ENCODE measurements at places on chromosomes 12 and 14. TPM values are rescaled to one million over a fixed set of nuclear protein-coding genes. Genes with fewer than 3 reads are reported as not detected.

The NPAS3 gene
- not detected for total RNA-seq

The CTSG gene
- not detected for total RNA-seq

The MAP1LC3B2 gene
- 1.7 TPM for total RNA-seq

The MYF6 gene
- total RNA-seq, result not detected

The LMNTD1 gene
- total RNA-seq, result not detected

The PPHLN1 gene
- total RNA-seq, result 52.8 TPM

The EIF2S3B gene
- total RNA-seq, result 0.45 TPM

The PPP2R5E gene
- total RNA-seq, result 27.9 TPM

The ARHGAP9 gene
- total RNA-seq, result 0.99 TPM

The C12orf54 gene
- total RNA-seq, result not detected

The TRIM9 gene
- total RNA-seq, result 8.7 TPM

The MLH3 gene
- total RNA-seq, result 14.1 TPM

The IL23A gene
- 0.70 TPM for total RNA-seq

The LRFN5 gene
- not detected for total RNA-seq

The IFNG-AS1 gene
- total RNA-seq, result not detected

The SERPINA4 gene
- total RNA-seq, result not detected

The ST8SIA1 gene
- not detected for total RNA-seq

The RDH16 gene
- 0.11 TPM for total RNA-seq

The SYNDIG1L gene
- not detected for total RNA-seq

The TMEM121 gene
- total RNA-seq, result 7.3 TPM

The ERP27 gene
- total RNA-seq, result not detected

The PTHLH gene
- 19.0 TPM for total RNA-seq

The POTEG gene
- not detected for total RNA-seq

The CRIP1 gene
- total RNA-seq, result 1,412 TPM

The CCDC177 gene
- total RNA-seq, result not detected

The SAMD4A gene
- 7.6 TPM for total RNA-seq

The MMP17 gene
- total RNA-seq, result 5.3 TPM

The KCNA1 gene
- not detected for total RNA-seq

The THTPA gene
- 11.9 TPM for total RNA-seq

The DICER1 gene
- total RNA-seq, result 19.4 TPM

The SPX gene
- 2.3 TPM for total RNA-seq

The ADAM21 gene
- total RNA-seq, result not detected

The BBOF1 gene
- total RNA-seq, result 4.0 TPM

The TC2N gene
- 0.54 TPM for total RNA-seq

The KIF5A gene
- total RNA-seq, result 0.18 TPM

The SIRT4 gene
- 1.6 TPM for total RNA-seq

The CELA1 gene
- not detected for total RNA-seq

The CDH24 gene
- total RNA-seq, result 5.0 TPM

The ACSS3 gene
- not detected for total RNA-seq

The KRT6C gene
- not detected for total RNA-seq

The SPTB gene
- total RNA-seq, result 0.91 TPM

The RND1 gene
- total RNA-seq, result 7.4 TPM

The ANKRD33 gene
- not detected for total RNA-seq

The LRIG3 gene
- total RNA-seq, result 5.1 TPM

The PLXNC1 gene
- total RNA-seq, result 0.04 TPM

The CIT gene
- 13.4 TPM for total RNA-seq

The PAH gene
- total RNA-seq, result not detected

The NRIP2 gene
- total RNA-seq, result not detected

The CLEC4E gene
- total RNA-seq, result 0.26 TPM

The TAS2R50 gene
- not detected for total RNA-seq

The CLEC4C gene
- total RNA-seq, result not detected

The KRT83 gene
- 4.2 TPM for total RNA-seq

The ANKS1B gene
- 0.45 TPM for total RNA-seq

The RHOJ gene
- total RNA-seq, result not detected

The RNASE2 gene
- not detected for total RNA-seq

The ZFYVE21 gene
- total RNA-seq, result 39.4 TPM
